Stimulated activated CD4-positive, alpha-beta T cell treated with anti-CD3 and anti-CD28 coated beads, TNF-alpha, amount 100 ng/mL, for 1 hour (primary cell): ENCODE measurements at places on chromosomes 7 and 10.

GRCh38 chr10:109861081-109861480, 62.2 kb downstream of the XPNPEP1 start:
- no peak for DNase-seq

GRCh38 chr7:156722043-156722826, 81.7 kb downstream of the RNF32 start:
- no peak for DNase-seq

- no peak for DNase-seq
Observed at GRCh38 chr10:49564461-49565009, 25.6 kb upstream of the ERCC6 start.

DNA sequence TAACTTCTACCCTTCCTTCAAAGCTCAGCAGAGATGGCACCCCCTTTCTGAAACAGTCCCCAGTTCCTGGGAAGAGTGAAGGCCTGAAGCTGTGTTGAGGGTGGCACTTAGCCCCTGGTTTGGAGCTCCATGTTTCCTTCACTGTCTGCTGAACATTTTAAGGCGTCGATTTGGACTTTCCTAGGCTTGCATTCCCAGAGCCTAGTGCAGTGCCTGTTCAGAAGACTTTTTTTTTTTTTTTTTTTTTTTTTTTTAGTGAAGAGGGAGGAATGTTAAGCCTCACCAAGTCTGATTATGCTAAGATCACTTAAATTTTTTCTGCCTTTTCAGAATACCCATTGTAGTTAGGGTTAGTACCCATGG, 97.0 kb downstream of the PFKFB3 start:
- DNase-seq: no peak

DNA sequence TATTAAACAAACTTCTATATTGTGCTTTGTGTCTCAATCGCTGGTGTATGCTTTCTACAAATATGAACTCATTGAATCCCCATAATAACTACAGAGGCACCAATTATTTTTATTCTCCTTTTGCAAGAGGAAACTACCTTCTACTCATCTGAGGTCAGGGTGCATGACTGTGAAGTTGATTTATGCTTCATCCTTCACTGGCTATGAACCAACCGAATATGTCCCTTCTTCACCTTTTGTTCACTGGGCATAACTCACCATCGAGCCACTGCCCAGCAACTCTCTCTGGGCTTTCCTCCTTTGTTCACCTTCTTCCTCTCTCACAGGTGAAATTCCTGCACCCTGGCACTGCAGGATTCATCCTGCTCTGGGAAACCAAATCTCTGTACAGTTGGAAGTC, 61.3 kb upstream of the PFKP start:
- no peak for DNase-seq

DNA sequence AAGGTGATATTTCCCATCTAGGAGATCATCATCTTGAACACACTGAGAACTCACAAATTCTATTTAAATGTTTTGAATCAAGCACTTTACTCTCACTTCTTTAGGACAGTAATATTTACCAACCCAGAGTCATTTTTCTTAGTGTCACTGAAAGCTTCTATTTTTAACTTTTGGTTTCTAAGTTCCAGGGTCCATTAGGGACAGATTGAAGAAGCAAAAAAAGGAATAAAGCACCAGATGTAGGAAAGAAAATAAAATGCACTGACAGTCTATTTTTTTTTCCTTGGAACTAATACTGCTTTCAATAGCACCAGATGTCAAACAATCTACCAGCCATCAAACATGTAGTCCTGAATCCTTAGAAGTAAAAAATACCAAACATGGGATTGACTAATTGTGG, 526.7 kb upstream of the LRRN3 start:
- DNase-seq: no peak

- no peak for DNase-seq
Observed at GRCh38 chr10:909831-910230, 21.7 kb downstream of the LARP4B start.

- DNase-seq: no peak
Observed at GRCh38 chr10:50544095-50544856, 79.5 kb downstream of the SGMS1 start.

DNA sequence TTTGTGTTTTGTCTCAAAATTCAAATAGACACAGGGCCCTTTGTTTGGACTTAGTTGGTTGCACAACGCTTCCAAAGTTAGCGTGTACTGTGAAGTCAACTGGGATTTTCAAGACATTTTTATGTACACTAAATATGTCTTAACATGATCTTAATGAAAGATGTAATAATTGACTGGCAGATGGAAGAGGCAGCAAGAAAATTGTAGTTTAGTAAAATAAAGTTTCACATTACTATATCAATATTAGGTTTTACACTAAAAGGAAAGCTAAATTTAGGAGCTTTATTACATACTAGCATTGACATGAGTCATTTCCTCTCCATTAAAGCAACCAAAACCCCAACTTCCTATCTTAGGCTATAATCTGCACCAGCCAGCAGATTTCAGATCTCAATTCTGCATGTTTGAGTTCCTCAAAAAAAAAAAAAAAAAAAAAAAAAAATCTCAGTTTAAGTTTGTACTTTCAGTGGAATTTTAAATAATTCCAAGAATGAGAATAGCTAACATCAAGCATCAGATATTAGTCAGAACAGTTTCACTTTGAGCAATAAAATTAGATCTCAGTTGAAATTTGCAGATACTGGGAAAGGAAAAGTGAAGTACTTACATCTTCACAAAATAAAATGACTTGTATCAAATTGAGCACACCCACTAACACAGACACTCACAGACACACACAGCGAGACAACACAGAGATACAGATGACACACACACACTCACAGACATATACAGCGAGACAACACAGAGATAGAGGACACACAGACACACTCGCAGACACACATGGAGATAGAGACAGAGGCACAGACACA, 346.6 kb upstream of the KLF6 start:
- DNase-seq: no peak

DNA sequence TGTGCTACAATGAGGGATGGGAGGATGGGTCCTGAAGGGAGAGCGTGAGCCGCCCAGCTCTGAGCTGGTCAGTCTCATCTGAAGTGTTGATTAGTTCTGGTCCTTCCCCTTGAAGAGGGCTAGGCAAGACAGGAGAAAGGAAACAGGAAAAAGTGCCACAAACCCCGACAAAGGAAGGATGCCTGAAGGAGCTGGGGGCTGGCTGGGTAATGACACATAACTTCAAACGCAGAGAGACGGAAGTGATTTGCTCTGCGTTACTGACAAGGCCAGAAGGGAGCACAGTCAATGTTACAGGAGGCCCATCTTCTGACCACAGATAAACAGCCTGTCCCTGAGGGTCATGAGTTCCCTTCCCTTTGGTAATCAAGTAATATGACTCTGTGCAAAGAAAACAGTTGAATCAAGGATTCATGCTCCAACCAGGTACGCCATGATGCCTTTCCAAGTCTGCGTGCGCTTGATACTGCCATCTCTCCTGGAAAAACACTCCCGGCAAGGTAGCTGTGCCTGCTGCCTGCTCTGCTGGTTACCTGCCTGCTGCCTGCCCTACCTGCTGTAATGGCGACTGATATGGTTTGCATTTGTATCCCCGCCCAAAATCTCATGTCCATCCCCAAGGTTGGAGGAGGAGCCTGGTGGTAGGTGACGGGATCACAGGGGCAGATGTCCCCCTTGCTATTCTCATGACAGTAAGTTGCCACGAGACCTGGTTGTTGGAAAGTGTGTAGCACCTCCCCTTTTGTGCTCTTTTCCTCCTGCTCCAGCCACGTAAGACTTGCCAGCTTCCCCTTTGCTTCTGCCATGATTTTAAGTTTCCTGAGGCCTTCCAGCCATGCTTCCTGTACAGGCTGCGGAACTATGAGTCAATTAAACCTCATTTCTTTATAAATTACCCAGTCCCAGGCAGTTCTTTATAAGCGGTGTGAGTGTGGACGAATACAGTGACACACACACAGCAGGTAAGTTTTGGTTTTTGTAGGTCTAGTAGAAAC, 57.9 kb downstream of the GRB10 start:
- DNase-seq: no peak

GRCh38 chr10:46234431-46235060, 52.3 kb upstream of the ANTXRL start:
- DNase-seq: no peak

GRCh38 chr7:131537571-131537978, 18.9 kb downstream of the PODXL start:
- no peak for DNase-seq

- DNase-seq: no peak
Observed at GRCh38 chr10:112628951-112629609, 182.1 kb downstream of the VTI1A start.

- DNase-seq: no peak
Observed at GRCh38 chr7:32335107-32335506, 155.1 kb downstream of the LSM5 start.

DNA sequence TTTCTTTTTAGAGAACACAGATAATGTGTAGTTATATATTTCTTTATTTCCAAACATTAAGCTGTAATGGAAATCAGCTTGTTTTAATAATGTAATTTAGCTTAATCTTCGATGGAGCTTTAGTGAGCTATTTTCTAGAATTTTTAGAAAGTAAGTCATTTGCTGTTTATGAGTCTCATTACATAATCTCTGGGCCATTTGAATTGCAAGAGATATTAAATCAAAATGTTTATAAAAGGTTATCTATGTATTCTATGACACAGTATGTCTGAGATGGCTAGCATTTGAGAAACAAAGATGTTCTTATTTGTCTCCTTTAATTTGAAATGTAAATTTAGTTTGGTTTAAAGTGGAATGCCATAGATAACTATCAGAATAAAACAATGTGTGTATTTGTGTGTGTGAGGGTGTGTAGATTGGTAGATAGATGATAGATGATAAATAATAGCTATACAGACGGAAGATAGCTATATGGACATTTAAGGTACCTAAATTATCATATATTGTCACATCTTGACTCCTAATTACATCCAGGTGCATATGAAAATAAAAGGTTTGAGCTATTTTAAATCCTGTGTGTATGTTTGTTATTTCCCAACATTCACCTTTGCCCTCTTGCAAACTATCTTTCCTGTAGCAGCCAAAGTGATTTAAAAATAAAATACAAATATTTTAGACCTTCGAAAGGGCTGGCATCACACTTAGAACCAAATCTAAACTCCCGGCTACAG, 478.0 kb upstream of the KLF6 start:
- DNase-seq: no peak

DNA sequence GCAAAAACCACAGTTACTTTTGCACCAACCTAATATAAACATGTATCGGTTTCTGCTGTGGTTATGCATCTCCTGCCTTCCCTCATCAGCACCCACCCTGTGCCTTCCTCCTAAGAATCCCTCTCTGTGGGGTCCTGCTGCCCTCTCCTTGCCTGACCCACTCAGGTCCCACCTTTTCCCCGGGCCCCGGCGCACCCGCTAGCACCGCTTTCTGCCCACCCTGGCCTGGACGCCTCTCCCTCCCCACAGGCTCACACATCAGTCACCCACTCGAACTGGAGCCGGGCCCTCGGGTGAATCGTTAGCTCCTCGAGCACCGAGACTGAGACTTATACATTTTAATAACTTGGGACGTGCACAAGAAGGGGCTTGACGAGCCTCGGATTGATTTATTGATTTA, 110.5 kb downstream of the ADARB2 start:
- DNase-seq: no peak

- DNase-seq: no peak
Observed at GRCh38 chr7:43522406-43523156, 60.3 kb upstream of the STK17A start.

GRCh38 chr10:25177093-25177753, 2.4 kb downstream of the GPR158 start:
- no peak for DNase-seq

GRCh38 chr10:35379226-35380137, 43.2 kb downstream of the CCNY start:
- DNase-seq: no peak

GRCh38 chr7:104482362-104483037, 154.1 kb downstream of the LHFPL3 start:
- DNase-seq: no peak

DNA sequence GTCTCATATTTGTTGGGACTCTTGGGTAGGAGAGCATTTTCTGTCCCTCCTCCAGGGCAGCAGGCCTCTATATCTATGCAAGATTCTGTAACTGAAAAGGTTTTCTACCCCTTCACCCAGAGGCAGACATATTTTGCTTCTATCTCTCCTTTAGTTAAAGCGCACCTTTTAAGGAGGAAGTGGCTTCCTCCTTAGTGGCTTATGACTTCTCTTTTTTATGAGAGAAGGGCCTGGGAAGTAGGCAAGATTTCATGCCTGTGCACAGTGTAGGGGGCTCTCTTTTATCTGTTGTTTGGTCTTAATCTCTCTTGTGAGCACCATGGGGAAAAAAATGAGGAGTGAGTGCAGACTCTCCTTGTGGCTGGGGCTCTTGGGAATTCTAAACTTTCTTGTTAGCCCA, 122.1 kb downstream of the LRMDA start:
- no peak for DNase-seq

DNA sequence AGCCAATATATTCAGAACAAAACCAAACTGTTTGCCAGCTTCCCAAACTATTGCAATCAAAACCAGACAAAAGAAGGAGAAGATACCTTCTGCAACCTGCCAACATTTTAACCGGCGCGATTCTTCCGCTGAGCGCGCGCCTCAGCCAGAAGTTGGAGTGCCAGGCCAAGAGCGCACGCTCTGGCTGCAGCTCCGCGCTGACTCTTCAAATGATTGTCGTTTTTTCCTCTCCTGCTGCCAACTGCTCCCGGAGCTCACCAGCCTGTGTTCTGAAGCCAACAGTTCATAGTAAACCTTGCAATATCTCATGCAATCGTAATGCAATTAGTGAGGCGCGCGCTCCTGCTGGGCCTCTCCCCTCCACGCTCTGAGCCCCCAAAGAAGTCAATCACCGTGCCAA, 259.7 kb upstream of the MGMT start:
- DNase-seq: no peak

GRCh38 chr10:27252267-27253000, 11.8 kb upstream of the ACBD5 start:
- peak; percentile 85 for DNase-seq

DNA sequence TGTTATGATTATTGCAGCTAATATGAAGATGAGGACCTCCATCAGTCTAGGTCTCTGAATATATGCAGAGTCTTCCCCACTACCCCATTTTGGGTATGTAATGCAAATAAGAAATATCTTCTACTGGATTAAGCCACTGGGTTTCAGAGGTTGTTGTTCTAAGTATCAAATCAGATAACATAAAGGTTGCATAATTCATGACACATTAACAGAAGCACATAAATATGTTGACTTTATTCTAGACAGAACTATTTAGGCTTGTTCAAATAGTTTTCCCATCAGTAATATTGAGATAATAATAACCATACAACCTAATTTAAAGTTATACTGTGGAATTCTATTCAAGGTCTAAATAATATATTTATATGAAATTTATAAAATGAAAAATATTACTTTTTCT, 157.1 kb downstream of the ETV1 start:
- no peak for DNase-seq

DNA sequence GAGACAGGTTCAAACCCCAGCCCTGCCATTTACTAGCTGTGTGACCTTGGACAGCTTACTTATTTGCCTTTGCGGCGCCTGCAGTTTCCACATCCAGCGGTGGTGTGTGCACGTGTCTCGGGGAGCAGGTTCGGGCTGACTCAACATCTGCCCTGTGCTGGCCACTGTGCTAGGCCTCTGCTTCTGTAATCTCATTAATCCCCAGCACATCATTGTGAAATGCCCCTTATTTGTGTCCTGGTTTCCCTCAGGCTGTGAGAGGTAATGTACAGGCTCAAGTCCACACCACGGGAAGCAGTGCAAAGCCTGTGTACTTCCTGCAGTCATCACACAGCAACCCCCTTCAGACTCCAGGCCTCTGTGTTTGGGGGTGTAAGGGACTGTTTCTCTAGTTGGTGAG, 285.7 kb downstream of the RPS24 start:
- DNase-seq: no peak

GRCh38 chr7:157612664-157613561, 276.1 kb downstream of the DNAJB6 start:
- peak; percentile 65 for DNase-seq
